T-helper 9 cell (primary cell): ENCODE measurements at places on chromosomes 11 and 22.

- DNase-seq, result no peak
These were observed 139.3 kb downstream of the ST3GAL4 start for GRCh38 chr11:126494831-126495230.

- DNase-seq, result no peak
These were observed 36.8 kb downstream of the KIRREL3 start for GRCh38 chr11:126963603-126964363.

- no peak for DNase-seq
These were observed 546.5 kb upstream of the ANO5 start for GRCh38 chr11:21646351-21646750.

- no peak for DNase-seq
These were observed 45.7 kb downstream of the PDGFD start for GRCh38 chr11:104118105-104118744.

- DNase-seq, result no peak
These were observed 77.5 kb downstream of the DENND5A start for GRCh38 chr11:9187616-9188015.

DNA sequence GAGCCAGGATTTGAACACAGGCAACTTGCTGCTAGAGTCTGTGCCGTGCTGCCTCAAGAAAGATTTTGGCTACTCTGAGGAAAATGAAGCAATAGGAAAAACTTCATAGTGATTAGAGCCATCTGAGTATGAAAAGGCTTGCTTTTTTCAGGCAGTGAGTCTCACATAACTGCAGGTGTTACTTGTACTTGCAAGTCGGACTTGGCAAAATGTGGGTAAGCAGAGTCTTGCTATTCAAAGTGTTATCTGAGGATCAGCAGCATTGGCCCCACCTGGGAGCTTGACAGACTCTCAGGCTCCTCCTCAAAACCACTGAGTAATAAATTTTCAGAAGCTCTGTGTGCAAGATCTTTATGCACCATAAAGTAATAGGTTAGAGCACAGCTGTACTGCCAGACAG, 18.1 kb downstream of the RNF141 start:
- DNase-seq, result no peak

- DNase-seq, result no peak
These were observed 1.9 kb downstream of the EPS8L2 start for GRCh38 chr11:707817-708420.

DNA sequence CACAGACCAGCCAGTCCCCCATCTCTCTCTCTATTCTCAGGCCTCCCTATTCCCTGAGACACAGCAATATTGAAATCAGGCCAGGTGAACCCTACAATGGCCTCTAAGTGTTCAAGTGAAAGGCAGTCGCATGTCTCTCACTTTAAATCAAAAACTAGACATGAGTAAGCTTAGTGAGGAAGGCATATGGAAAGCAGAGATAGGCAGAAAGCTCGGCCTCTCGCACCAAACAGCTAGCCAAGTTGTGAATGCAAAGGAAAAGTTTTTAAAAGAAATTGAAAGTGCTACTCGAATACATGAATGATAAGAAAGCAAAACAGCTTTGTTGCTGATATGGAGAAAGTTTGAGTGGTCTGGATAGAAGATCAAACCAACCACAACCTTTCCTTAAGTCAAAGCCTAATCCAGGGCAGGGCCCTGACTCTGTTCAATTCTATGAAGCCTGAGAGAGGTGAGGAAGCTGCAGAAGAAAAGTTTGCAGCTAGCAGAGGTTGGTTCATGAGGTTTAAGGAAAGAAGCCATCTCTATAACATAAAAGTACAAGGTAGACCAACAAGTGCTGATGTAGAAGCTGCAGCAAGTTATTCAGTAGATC, 19.8 kb upstream of the MPZL2 start:
- DNase-seq, result no peak

DNA sequence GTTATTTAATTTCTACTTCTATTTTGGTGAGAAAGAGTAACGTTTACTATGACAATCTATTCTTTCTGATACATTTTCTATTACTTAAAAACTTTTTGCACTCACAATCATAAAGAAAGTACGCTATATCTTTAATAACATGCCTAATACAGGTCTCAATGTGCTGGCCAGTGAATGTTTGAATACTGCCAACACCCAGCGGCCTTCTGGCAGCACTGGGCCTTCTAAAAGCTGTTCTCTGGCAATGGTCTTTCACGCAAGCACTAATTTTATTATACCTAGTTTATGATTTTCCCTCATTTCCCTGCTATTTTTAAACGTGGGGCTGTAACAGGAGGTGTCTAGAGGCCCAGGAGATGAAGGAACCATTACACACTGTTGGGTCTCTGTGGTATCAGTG, 349.8 kb upstream of the PITPNB start:
- no peak for DNase-seq

GRCh38 chr22:47151490-47151889, 389.0 kb downstream of the TBC1D22A start:
- no peak for DNase-seq
